ENCODE measurements at places on chromosomes 2 and 18.

GRCh38 chr18:21632393-21632792 is 20.3 kb downstream of the SNRPD1 start:
- no peak for DNase-seq

GRCh38 chr2:160425434-160426151 is 68.0 kb downstream of the RBMS1 start:
- no peak for DNase-seq

- no peak for DNase-seq
These were observed 65.4 kb upstream of the DSG1 start for GRCh38 chr18:31252522-31252921.

DNA sequence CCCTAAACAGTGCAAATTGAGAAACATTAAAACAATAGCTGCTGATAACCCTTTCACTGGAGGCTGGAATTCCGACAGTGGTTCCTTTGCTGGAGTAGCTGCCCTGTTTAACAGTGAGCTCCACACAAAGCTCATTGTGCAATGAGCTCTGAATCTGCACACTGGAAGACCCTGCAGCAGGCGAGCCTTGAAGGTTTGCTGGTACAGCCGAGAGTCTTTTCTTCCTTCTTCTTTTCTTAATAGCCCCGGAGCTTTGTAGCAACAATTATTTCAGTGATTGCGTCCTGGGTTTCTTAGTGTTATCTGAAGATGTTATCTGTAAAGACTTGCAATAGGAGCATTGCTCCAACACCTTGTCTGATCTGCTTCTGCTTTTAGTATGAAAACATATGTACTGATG is 50.8 kb upstream of the CXCR4 start:
- DNase-seq = no peak

GRCh38 chr2:235827585-235827992 is 333.7 kb downstream of the AGAP1 start:
- no peak for DNase-seq

- no peak for DNase-seq
These were observed 114.4 kb downstream of the FAM124B start for GRCh38 chr2:224287531-224287930.

GRCh38 chr2:85828725-85829124 is 60.1 kb downstream of the ST3GAL5 start:
- DNase-seq = no peak

GRCh38 chr2:198382811-198383210 is 578.4 kb downstream of the PLCL1 start:
- no peak for DNase-seq

- DNase-seq = no peak
These were observed 160.9 kb upstream of the MYT1L start for GRCh38 chr2:2491964-2492363.

DNA sequence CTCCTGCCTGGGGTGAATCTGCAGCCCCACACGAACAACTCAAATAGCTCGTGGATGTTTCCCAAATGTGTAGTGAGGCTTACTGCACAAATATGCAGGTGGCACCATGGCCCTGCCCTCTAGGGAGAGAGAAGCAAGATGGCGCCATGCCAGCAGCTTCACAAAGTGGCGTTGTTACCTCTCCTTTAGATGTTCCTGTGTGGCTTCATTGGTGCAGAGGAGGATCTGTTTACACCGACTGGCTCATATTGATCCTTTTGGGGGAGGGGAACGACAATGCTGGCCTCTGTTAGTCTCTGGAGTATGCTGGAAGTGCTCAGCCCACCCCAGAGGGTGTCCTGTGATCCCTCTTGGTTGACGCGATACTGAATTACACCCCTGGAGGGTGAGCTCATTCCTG is 99.5 kb upstream of the GATA6 start:
- DNase-seq = no peak

DNA sequence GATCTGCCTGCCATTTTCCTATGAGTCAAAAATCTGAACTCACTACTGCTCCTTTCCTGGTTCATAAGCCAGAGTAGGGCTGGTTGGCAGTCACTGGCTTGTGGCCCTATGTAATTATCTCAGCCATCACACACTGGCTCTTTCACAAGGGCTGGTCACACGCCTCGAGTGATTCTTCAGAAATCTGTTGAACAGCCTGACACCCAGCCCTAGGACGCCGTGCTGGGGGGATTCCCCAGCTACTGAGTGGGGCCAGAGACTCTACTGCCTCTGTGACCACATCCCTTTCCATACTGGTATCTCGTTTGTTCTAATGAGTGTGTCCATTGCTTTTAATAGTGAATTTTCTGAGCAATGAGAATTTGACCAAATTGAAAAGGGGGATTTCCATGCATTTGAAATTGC is 45.8 kb upstream of the RBM44 start:
- DNase-seq = no peak

DNA sequence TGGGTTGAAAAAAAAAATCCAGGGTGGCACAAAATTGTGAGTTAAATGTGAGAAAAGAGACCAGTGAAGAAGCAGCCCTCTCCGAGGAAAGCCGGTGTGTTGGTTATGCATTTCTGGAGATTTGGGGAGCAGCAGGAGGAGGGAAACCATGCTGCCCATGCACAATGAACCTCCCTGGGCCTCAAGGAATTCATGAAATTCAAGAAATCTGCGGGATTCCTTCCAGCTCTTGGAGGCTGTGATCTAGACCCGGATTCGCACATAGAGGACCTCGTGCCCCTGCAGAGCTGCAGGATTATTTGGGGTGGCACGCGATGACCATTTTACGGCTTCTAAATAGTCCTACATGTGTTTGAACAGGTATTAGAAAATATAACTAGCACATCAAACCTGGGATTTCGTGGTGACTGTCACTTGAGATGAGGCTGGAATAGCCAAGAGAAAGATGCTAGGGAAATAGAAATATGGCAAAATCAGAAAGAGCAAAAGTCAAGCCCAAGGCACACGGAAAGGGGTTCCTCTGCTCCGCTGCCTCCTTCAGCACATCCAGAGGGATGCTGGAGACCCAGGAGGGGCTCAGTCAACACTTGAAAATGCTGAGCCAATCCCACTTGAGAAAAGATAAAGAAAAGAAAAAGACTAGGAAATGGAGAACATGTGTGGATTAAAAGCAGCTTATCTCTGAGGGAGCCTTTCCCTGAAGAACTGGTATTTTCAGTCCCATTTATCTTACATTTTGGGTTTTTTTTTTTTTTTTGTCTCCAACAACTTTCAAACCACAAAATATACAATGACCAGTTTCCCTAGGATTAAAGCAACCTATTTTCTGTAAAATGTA is 22.0 kb downstream of the KCTD1 start:
- DNase-seq = no peak

- no peak for DNase-seq
These were observed 796 bp downstream of the RFTN2 start for GRCh38 chr2:197674591-197674990.

- no peak for DNase-seq
These were observed 3.9 kb upstream of the KLHL29 start for GRCh38 chr2:23381084-23381483.

- no peak for DNase-seq
These were observed 126.4 kb downstream of the NCOA1 start for GRCh38 chr2:24617424-24617823.

DNA sequence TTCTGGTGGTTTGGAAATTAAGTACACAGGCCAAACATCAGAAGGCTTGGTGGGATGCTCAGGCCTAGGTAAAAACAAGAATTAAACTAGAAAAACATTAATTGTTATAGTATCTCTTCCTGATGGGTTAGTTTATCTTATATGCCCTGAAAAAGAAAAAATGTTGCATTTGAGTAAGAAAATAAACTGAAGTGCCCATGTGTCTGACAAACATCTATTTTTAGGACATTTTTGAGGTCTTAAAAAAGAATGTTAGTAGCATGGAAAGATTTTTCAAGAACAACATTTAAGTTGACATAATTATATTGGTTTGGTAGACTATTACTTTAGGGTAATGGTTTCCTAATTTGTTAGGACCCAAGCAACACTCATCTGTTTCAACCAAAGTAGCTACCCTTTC is 140.1 kb upstream of the RND3 start:
- no peak for DNase-seq

- DNase-seq = no peak
These were observed 42.4 kb downstream of the LRRFIP1 start for GRCh38 chr2:237669628-237670392.

DNA sequence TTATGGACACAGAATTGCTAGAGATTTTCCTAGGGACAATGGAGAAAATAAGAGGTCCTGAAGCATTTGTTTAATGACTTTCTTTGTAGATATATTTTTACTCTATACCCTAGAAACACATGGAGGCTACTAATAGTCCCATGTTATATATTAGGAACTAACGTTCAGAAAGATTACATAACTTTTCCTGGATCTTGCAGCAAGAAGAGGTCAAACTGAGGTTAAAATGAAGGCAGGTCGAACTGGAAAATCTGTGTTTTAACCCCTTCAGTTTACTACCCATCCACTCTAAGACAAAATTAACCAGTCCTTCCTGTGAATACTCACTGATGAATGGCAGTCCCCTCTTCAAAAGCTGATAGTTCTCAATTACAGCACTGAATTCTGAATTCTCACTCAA is 1415.8 kb upstream of the CELF4 start:
- DNase-seq = no peak

GRCh38 chr2:44456946-44457345 is 95.2 kb downstream of the CAMKMT start:
- DNase-seq = no peak

GRCh38 chr2:129118296-129118695 is 799.6 kb upstream of the HS6ST1 start:
- no peak for DNase-seq

- DNase-seq = no peak
These were observed 108.8 kb downstream of the FARSB start for GRCh38 chr2:222547083-222547482.

- no peak for DNase-seq
These were observed 246.4 kb downstream of the PRKCE start for GRCh38 chr2:45897842-45898241.

DNA sequence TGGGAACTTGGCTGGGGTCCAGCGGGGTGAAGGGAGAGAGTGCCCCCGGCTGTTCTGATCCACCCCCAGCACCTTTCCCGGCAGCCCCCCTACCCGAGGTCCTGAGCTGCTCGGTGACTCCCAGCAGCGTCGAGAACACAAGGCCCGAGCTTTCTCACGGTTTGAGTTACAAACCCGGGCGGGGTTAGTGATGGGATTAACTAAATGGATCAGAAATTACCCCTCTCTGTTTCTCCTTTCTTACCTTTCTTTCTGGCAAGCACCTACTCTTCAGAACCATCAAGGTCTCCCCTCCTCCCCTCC is 139.4 kb upstream of the GPC1 start:
- no peak for DNase-seq

- no peak for DNase-seq
These were observed 16.7 kb upstream of the EPB41L5 start for GRCh38 chr2:119996148-119996547.

DNA sequence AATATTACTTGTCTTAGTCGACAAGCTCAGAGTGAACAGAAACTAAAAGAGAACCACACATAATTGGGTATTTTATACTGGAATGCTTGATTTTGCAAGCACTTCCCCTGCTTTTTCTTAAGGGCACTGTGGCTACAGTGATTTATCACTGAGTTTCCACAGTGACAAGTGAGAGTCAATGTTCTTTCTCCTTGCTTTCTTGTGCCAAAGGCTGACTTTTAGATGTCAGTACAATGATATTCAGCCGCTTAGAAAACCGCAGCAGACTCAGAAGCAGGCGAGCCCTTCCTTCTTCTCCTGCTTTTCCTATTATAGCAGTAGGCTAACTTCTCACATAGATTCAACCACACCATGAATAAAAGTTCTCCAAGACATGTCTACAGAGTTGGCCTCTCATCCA is 1603.6 kb upstream of the NXPH2 start:
- DNase-seq = no peak

Measured in stimulated activated CD4-positive, alpha-beta T cell treated with anti-CD3 and anti-CD28 coated beads, TNF-alpha, amount 100 ng/mL, for 4 hours (primary cell).